Mesothelial cell of epicardium (in vitro differentiated cells): ENCODE measurements at places on chromosomes 16 and 17. TPM values are rescaled to one million over a fixed set of nuclear protein-coding genes. Genes with fewer than 3 reads are reported as not detected.

Gene FA2H
- 0.18 TPM in 1 of 3 replicates, not detected in the others for total RNA-seq

Gene KCTD19
- total RNA-seq: 0.52 to 1.1 TPM (median 0.84 TPM) in 3 replicates

Gene MGAT5B
- total RNA-seq: 0.47 to 1.0 TPM (median 0.78 TPM) in 3 replicates

Gene ADGRG3
- 0.38 TPM in 1 of 3 replicates, not detected in the others for total RNA-seq

Gene ZNF287
- total RNA-seq: 11.5 to 13.9 TPM (median 13.3 TPM) in 3 replicates

Gene DOC2A
- total RNA-seq: 5.3 to 6.4 TPM (median 5.7 TPM) in 3 replicates

DNA sequence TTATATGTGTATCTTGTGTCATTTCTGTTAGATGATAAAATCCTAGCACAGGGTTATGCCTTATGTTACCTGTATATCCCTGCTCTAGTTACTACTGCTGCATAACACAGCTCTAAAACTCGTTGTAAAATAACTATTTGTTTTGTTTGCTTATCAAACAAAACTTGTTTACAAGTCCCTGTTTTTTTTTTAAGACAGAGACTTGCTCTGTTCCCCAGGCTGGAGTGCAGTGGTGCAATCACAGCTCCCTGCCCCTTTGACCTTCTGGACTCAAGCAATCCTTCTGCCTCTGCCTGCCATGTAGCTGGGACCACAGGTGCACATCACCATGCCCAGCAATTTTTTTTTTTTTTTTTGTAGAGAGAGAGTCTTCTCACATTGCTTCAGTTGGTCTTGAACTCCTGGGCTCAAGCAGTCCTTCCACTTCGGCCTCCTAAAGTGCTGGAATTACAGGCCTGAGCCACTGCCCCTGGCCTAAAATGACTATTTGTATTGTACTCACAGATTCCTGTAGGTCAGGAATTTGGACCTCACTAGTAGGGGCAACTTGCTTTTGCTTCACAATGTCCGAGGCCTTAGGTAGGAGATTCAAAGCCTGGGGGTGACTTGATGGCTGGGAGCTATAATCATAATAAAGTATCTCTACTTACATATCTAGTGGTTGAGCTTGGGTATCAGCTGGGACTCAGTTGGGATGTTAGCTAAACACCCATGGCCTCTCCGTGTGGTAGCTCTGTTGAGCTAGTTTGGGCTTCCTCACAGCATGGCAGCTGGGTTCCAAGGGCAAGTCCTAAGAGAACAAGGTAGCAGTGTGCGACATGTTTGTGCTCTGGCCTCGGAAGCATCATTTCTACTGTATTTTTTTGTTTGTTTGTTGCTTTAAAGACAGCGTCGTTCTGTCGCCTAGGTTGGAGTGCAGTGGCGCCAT is 12.6 kb downstream of the DUSP14 start:
- no peak overlapping the region for H3K4me3 ChIP-seq
- no peaks in the 10 kb centered on the region for H3K27me3 ChIP-seq
- no peak overlapping the region for H3K27ac ChIP-seq

DNA sequence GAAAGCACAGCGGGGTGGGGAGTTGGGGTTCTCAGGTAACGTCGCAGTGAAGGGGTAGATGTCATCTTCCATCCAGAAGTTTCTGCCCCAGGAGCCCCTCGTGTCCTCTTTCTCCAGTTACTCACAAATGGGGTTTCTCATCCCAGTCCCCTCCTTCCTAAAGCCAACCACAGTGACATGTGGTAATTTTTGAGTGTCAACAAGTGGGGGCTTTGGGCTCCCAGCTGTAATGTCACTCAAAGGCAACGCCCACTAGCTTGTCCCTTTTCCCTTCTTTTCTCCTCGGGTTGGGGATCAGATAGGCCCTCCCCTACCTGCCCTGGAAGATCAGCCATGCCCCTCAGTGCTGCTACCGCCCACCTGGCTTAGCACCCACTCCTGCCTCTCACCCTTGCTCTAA is 14.4 kb downstream of the IRX5 start:
- H3K36me3 ChIP-seq: peaks cover 8% of the 10 kb centered on the region
- peaks cover 57% of the 10 kb centered on the region for H3K27me3 ChIP-seq
- H3K4me3 ChIP-seq: no peak overlapping the region
- peaks cover 9% of the 10 kb centered on the region for H3K4me1 ChIP-seq
- H3K27ac ChIP-seq: no peak overlapping the region

DNA sequence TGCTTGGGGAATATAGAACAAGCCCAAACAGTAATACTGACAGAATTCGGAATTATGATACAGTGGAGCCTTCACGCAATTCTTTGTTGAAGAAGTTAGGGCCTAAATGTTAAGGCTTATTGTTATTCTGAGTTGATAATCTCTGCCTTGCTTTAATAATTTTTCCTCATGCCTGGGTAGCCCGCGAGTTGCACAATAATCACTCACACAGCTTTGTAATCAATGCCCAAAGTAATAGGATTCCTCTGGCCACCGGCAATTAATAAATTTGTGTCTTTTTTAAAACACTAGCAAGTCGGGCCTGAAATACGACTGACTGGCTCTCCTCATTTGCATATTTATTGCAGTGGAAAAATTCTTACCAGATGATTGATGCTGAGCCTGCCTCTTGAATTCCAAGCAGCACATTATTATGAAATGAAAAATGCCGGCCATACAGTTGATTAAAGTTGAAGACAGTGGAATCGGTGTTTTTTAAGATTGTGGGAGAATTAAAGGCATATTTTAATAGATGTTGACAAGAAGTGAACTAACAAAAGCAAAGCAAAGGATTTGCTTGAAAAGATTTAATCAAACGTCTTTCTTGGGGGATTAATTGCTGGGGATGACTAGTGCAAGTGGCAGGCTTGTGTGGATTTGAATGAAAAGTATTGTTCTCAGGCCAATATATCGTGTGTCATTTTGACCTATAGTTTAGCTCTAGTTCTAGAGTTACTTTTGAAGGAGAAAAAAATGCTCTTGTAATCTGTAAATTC is 30.2 kb downstream of the AATF start:
- no peak overlapping the region for H3K4me3 ChIP-seq
- H3K36me3 ChIP-seq: peaks cover 2% of the 10 kb centered on the region
- no peak for DNase-seq
- no peaks in the 10 kb centered on the region for H3K27me3 ChIP-seq
- H3K4me1 ChIP-seq: peaks cover 45% of the 10 kb centered on the region

GRCh38 chr16:46730801-46731690 is 17.1 kb downstream of the MYLK3 start:
- H3K36me3 ChIP-seq: peaks cover 1% of the 10 kb centered on the region
- H3K4me3 ChIP-seq: no peak overlapping the region
- H3K27me3 ChIP-seq: no peaks in the 10 kb centered on the region
- no peaks in the 10 kb centered on the region for H3K4me1 ChIP-seq
- H3K27ac ChIP-seq: no peak overlapping the region
